ENCODE measurements at places on chromosomes 2 and 18.

DNA sequence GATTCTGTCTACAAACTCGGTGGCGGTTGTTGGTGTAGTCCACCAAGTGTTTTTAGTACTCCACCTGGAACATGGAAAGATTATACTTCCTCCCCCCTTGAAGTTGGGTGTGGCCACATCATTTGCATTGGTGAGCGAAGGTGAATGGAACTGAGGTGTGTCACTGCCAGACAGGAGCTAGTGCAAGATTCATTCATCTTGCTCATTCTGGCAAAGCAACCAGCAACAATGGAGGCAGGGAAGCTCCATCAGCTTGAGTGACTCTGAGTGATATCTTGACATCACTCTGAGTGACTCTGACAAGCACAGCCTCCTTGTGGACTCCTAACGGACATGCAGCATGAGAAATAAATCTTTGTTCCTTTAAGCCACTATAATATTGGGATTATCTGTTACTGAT, 54.7 kb upstream of the SLC1A4 start:
- DNase-seq: no peak
- H3K4me3 ChIP-seq: no peak overlapping the region
- H3K36me3 ChIP-seq: no peaks in the 10 kb centered on the region
- H3K27ac ChIP-seq: no peak overlapping the region
- no peaks in the 10 kb centered on the region for H3K27me3 ChIP-seq

- H3K4me1 ChIP-seq: peaks cover 17% of the 10 kb centered on the region
- H3K27me3 ChIP-seq: no peaks in the 10 kb centered on the region
- H3K36me3 ChIP-seq: peaks cover 10% of the 10 kb centered on the region
- no peak for DNase-seq
These were observed 22.9 kb downstream of the DARS1 start for GRCh38 chr2:135962366-135963123.

GRCh38 chr2:175431101-175431946, 249.8 kb upstream of the ATP5MC3 start:
- H3K27me3 ChIP-seq: no peaks in the 10 kb centered on the region
- H3K4me1 ChIP-seq: no peaks in the 10 kb centered on the region
- H3K27ac ChIP-seq: no peak overlapping the region
- no peak for DNase-seq

DNA sequence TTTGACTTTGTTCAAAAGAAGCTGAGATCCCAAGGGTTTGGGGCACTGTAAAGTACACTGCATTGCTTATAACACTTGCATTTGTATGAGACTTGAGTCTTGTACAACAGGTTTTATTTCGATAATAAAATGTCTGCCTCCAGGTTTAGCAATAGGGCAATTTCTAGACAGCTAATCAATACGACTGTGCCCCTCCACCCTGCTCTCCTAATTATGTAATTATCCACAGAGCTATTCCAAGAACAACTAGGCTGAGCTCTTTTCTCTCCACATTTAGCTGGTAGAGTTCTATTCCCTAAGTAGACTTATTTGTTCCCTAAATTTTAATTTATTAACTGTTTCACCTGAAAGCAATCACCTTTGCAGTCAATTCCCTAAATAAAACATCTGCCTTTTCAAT, 52.9 kb upstream of the LINC00305 start:
- H3K36me3 ChIP-seq: no peaks in the 10 kb centered on the region
- DNase-seq: no peak
- no peak overlapping the region for H3K27ac ChIP-seq
- no peak overlapping the region for H3K4me3 ChIP-seq
- no peaks in the 10 kb centered on the region for H3K4me1 ChIP-seq
- no peaks in the 10 kb centered on the region for H3K27me3 ChIP-seq

- H3K27ac ChIP-seq: no peak overlapping the region
- peaks cover 5% of the 10 kb centered on the region for H3K4me1 ChIP-seq
- H3K27me3 ChIP-seq: no peaks in the 10 kb centered on the region
- no peaks in the 10 kb centered on the region for H3K36me3 ChIP-seq
- no peak for DNase-seq
These were observed 2.4 kb upstream of the ETAA1 start for GRCh38 chr2:67394734-67395133.
